IMR-90 (cell line): ENCODE measurements at places on chromosomes 2 and 18. TPM values are rescaled to one million over a fixed set of nuclear protein-coding genes. Genes with fewer than 3 reads are reported as not detected.

CYB5A gene
- total RNA-seq: 13.4 and 43.0 TPM in 2 replicates

UGT1A3 gene
- not detected in 2 replicates for total RNA-seq

PAX8 gene
- 0.18 and 0.28 TPM in 2 replicates for total RNA-seq

CAPN13 gene
- total RNA-seq: not detected in 2 replicates

SPATA3 gene
- not detected in 2 replicates for total RNA-seq

LIPG gene
- total RNA-seq: under 0.01 TPM in 1 of 2 replicates, not detected in the other

LYG2 gene
- total RNA-seq: not detected in 2 replicates

AMER3 gene
- total RNA-seq: not detected in 2 replicates

PTGR3 gene
- 16.1 and 16.9 TPM in 2 replicates for total RNA-seq

IL18R1 gene
- total RNA-seq: 0.18 and 0.28 TPM in 2 replicates

REEP1 gene
- under 0.01 TPM in 2 replicates for total RNA-seq

SIX2 gene
- not detected in 2 replicates for total RNA-seq

C2orf81 gene
- total RNA-seq: under 0.01 and 0.18 TPM in 2 replicates

MYO5B gene
- 0.54 and 0.56 TPM in 2 replicates for total RNA-seq
